ENCODE measurements at places on chromosomes 2 and 18. TPM values are rescaled to one million over a fixed set of nuclear protein-coding genes. Genes with fewer than 3 reads are reported as not detected.

The PROC gene
- total RNA-seq = 1.7 TPM

The FLACC1 gene
- 0.80 TPM for total RNA-seq

The CNGA3 gene
- total RNA-seq = not detected

The SIX3 gene
- total RNA-seq = 0.21 TPM

The LINC00305 gene
- total RNA-seq = not detected
